ENCODE measurements at places on chromosomes 7 and 10.

GRCh38 chr10:9848981-9849380 is 1168.7 kb upstream of the CELF2 start:
- no peak for DNase-seq

GRCh38 chr7:77393261-77393660 is 22.9 kb downstream of the GSAP start:
- DNase-seq: peak; percentile 62

GRCh38 chr7:38629651-38630510 is 1.3 kb downstream of the AMPH start:
- no peak for DNase-seq

GRCh38 chr7:154769527-154769926 is 233.4 kb downstream of the PAXIP1 start:
- no peak for DNase-seq

GRCh38 chr10:69938541-69938991 is 114.1 kb upstream of the MACROH2A2 start:
- no peak for DNase-seq

GRCh38 chr7:116692401-116693308 is 20.7 kb downstream of the MET start:
- DNase-seq: peak; percentile 75

DNA sequence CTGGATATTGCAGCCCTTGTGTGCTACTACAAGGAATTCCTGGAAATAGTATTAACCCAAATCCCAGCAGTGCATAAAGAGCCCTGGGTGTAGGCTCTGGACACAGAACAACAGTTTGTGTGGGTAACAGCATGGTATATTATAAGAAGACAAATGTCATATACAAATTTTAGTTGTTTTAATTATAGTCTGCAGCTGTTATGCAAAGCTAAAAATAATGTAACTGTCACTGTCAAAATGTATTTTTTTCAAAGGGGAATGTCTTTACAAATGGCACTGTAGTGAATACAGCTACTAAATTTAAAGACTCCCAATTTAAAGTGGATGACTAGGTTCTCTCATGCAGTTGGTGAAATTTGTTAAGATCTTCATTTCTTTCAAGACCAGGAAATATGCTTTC is 339.0 kb downstream of the GPR37 start:
- no peak for DNase-seq

DNA sequence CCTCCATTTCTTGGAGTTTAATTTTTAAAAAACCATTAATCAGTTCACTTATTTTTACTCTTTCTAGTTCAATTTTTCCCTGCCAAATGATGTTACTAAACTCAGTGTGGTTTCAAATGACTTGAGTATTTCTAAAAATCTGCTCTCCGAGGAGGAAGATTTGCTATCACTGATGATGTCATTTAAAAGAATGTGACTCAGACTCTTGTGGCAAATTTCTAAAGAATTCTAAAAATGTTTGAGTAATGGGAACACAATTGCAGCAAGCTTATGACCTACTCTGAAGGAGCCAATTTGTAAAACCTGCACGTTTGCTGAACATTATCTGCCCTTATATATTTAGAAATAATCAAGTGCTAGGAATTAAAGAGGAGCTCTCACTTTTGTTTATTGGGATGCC is 88.6 kb downstream of the SPAG6 start:
- DNase-seq: peak; percentile 31

Measured in HCT116 (cell line).